Stimulated activated CD8-positive, alpha-beta memory T cell treated with anti-CD3 and anti-CD28 coated beads, Interleukin-7, amount 100 ng/mL, for 1 hour (primary cell): ENCODE measurements at places on chromosomes 12 and 14.
A peak's percentile ranks its signal among the peaks of the same experiment; 100 is the strongest.

DNA sequence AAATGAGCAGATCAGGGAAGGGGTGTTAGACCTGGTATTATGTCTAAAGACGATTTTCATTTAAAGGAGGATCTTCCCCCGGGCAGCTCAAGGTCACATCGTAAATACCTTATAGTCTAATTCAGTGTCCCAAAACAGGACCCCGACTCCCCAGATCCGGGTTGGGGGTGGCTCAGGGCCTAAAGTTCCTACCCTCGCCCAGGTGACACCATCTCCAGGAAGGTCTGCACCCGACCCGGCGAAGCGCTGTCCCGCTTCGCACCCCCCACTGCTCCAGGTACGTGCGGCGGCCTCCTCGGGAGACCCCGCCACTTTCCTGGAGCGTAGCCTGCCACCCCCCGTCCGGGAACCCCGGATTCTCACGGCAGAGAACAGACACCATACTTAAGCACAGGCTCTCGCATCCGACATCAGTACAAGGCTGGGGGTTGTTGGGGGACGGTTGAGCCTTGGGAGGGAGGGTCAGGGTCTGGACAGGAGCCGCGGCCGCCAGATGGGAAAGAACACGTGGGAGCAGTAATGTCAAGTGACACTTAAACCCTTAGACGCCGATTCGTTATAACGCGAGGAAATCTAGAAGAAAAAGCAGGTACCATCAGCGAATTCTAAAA lies 556 bp downstream of the TIMM9 start:
- peak; percentile 7 for DNase-seq

GRCh38 chr14:74879427-74880182 lies 2.1 kb upstream of the DLST start:
- DNase-seq = no peak

DNA sequence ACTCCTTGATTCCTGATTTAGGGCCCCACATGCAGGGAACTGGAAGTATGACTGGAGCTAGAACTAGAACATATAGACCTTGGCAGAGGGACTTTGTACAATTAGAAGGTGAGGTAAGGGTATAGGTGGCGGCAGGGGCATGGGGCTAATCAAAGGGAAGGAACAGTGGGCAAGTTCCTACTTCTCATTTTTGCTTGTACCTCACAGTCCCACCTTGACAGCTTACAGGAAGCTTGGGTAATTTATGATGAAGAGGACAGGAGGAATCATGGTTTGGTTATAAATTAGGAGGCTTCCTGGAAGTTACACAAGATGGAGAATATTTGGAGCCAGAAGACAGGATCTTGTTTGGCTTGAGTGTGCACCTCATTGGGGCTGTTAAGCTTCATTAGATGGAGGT lies 33.4 kb downstream of the SUSD6 start:
- no peak for DNase-seq

DNA sequence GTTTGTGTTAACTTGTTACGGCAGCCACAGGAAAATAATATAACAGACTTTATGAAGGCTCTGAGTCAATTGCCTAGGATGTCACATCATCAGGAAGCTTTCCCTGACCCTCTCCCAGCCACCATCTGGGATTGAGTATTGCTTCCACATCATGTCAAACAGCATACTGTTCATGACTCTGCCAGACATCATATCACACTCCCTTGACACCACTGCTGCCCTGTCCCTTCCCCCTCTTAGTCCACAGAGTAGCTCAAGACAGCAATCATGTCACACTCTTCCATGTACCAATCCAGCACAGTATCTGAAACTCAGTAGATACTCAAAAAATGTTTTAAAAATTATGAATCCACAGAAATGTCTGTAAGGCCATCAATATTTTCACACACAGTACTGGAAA lies 168.0 kb downstream of the PIK3C2G start:
- DNase-seq = no peak

- no peak for DNase-seq
Measured at GRCh38 chr12:115341442-115341841, 657.5 kb upstream of the TBX3 start.

DNA sequence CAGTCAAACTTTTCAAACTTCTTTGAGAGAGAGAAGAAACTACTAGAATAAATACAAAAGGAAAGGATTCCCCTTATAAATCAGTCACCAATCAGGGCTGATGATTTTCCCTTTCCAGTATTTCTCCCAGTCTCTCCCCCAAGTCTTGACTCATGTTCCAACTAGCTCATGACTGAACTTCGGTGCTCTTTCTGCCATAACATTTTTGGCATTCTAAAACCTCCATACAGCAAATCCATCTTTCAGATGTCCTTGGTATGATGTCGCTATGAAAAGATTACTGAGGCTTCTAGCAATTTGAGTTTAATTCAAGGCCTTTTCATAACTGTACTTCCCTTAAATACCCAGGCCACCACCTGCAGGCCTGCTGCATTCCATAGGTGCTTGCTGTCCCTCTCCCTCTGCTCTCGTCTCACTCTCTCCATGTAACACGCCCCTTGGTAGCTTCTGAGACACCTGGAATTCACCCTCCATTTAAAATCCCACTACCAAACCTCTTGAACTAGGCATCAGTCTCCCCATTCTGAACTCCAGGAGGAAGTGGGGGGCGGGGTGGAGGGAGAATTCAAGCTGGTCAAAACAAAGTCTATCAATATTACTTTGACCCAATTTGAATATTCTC lies 2.4 kb downstream of the PRKD1 start:
- DNase-seq = no peak

DNA sequence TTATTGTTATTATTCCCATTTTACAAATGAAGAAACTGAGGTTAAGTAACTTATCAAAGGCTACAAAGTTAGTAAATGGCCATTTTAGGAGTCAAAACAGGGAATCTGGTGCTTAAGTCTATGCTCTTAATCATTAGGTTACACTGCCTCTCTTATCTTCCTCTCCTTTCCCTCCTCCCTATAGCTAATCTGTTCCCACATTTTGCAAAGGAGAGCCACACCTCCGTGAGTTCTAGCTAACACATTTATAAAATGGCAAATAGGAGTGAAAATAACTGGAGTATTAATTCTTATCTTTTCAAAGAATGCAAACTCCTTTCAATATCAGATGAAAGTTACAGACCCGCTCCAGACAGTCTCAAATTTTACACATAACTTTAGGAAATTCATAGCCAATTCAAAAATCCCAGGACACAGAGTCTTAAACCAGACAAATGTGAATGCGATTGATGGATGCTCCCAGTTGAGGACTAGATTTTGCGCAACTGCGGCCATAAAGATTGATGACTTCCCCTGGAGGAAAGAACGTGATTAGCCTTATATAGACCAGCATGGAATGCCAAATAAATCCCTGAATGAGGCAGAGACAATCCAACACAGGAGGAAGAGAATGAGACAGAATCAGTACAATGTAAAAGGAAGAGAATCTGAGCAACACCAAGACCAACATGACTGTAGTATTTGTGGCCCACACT lies 225.0 kb upstream of the ARID2 start:
- DNase-seq = no peak

DNA sequence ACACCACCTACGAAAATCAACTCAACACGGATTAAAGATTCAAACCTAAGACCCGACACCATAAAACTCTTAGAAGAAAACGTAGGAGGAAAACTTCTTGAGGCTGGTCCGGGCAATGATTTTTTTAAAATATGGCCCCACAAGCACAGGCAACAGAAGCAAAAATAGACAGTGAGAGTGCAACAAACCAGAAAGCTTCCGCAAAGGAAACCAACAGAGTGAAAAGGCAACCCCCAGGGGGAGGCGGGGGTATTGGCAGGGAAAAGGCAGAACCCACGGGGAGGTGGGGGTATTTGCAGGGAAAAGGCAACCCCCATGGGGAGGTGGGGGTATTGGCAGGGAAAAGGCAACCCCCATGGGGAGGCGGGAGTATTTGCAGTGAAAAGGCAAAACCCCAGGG lies 20.5 kb upstream of the FBRSL1 start:
- no peak for DNase-seq

DNA sequence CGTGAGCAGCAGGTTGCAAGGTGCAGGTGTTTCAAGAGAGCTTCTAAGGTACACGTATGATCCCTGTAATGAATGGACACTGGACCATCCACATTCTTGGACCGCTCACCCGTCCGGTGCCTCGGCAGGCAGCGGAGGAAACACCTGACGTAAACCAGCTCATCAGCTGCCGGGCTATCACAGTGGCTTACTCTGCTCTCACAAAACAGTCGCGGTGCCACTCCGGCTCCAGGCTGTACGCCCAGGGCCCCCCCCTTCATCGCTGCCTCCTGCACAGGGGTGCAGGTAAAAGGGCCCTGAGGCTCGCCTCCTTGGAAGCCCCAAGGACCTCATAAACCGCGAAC lies 436 bp downstream of the VPS33A start:
- DNase-seq = peak; percentile 7

DNA sequence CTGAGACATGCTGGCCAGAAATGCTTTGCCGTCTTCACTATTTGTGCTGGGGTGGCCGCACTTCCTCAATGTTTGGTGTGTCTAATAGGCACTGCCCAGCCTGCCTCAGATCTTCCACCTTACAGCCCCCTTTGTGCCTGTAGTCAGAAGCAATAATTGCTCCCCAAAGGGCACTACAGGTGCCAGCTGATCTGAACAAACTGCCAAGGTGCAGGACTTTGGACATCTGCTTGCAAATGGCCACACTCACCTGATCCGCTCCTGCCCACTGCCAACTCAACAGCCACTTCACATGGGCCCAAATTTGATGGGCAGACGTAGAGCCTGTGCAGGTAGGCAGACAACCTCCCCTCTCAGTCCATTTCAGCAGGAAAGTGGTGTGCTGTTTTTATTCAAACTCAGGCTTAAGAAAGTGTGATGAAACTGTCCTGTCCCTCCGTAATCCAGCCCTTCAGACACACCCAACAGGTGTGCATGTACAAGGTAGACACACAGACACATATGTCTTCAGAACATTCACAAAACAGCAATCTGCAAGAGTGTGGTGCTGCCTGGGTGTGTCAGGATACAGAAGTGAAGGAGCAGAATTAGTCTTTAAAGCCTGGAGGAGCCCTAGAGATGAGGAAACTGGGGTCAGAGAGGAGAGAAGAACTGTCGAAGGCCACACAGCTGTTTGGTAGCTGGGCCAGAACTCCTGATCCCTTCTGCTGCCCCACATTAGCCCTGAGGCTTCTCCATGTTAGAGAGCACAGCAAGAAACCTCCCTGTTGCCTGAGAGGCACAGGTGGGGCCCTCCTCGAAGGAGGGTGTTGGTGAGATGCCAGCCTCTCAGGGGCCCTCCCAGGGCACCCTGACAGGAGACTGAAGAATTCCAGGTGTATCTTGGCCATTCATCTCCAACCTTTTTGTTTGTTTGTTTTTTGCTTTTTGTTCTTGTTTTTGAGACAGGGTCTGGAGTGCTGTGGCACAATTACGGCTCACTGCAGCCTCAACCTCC lies 4.4 kb upstream of the KRT75 start:
- no peak for DNase-seq

DNA sequence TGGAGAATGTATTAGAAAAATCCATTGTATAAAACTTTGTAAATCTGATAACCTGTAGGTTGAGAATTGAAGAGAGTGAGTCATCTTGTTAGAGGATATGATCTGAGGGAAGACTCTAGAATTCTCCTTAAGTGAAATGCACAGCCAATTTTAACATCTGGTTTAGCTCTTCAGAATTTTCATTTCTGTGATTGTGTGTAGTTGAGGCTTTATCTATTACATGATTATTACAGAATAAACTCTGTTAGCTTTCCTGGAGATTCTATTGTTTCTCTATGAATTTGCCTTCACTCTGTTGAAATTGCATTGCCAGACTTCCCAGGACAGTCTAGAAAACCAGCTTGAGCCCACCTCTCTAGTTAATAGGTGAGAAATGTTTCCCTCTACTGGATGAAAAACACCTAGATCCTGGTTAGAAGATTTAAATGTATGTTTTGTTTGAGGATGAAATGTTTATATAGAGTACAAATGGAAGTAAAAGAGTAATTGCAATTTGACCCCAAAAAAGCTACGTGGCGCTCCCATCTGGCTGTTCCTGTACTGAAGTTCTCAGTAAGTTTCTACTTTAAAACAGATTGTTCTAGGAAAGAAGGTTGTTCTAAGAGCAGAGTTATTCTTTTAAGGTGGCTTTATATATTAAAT lies 2.9 kb downstream of the NUDT4 start:
- no peak for DNase-seq

DNA sequence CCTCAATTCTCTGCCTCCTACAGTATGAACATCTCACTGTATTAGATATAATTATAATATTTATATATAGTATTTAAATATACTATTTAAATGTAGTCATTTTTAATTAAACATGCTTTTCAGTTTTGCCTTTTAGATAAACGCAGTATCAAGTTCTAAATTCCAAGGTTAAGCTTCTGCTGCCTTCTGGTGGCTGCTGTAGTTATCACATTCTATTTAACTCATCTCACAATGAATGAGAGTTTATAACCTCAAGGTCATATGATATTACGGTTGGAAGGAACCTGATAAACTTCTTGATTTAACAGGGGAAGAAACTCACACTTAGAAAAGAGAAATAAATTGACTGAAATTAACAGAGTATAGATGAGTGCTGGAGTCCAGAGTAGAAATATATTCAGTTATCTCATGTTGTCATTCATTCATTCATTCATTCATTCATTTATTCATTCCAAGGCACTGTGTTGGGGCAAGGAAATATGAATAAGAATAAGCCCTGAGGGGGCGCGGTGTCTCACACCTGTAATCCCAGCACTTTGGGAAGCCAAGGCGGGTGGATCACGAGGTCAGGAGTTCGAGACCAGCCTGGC lies 31.9 kb downstream of the GUCY2C start:
- no peak for DNase-seq

DNA sequence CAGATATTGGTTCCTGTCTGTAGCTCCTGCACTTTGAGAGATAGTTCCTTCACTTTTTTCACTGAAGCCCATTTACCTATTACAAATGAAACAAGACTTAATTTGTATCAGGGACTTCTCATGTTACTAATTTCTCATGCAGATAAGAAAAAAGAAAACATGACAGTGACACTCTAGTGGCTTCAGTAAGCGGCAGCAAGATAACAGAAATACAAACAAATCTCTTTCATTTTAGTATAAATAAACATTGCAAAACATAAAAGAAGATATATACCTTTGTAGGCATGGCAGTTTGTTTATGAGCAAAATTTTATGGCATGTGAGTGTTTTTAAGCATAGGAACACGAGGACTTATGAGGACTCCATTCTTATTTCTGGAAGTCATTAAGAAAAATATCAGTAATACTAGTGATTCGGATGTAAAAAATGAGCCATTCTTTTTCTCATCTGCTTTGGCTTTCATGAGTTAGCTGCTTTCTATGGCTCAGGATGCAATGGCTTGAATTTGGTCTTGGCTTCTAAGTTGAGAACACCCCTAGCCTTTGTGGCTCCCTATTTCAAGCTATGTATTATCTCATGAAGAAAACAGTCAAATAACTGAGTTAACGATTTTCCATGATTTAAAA lies 310.1 kb upstream of the RGS6 start:
- no peak for DNase-seq

GRCh38 chr14:53902307-53902706 lies 54.3 kb downstream of the BMP4 start:
- no peak for DNase-seq

GRCh38 chr12:3520168-3520567 lies 29.2 kb downstream of the PRMT8 start:
- DNase-seq = no peak
